ENCODE measurements at places on chromosomes 16 and 17. TPM values are rescaled to one million over a fixed set of nuclear protein-coding genes. Genes with fewer than 3 reads are reported as not detected.

GRCh38 chr17:76925441-76925891 lies 57.3 kb downstream of the MGAT5B start:
- peak; percentile 35 for DNase-seq

DNA sequence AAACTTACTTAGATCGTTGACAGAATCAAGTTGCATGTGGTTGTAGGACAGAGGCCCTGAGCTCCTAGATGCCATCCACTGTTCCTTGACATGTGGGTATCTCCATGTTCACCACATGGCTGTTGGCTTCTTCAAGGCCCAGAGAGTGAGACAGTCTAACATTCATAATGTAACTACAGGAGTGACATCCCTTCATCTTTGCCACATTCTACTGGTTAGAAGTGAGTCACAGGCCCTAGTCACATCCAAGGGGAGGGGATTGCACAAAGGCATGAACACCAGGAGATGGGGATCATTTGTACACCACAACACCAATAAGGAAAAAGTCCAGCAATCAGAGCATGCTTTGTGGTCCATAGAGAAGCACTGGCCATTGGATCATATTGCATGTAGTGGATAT lies 56.6 kb downstream of the WSCD1 start:
- no peak for DNase-seq

Gene CCL1
- not detected for total RNA-seq

DNA sequence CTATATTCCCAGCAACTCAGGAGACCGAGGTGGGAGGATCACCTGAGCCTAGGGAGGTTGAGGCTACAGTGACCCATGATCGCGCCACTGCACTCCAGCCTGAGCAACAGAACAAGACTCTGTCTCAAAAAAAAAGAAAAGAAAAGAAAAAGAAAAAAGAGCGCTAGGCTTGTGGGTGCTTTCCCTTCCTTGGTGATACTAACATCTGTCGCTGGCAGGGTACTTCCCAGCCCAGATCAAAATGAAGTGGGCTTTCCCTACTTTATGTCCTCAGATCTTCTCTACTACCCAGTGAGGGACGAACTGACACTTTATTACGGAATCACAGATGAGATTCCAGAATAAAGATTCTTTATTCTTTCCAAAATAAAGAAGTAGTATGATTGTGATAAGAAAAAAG lies 103.8 kb upstream of the NOL11 start:
- DNase-seq = no peak

Gene HAP1
- total RNA-seq = 0.26 TPM

GRCh38 chr16:84546669-84547545 lies 42.4 kb upstream of the MEAK7 start:
- no peak for DNase-seq

Gene KRT32
- not detected for total RNA-seq

Gene CX3CL1
- 38.6 TPM for total RNA-seq

Gene KCNJ2
- total RNA-seq = 6.7 TPM

Gene C17orf78
- not detected for total RNA-seq

Gene CACNA1H
- total RNA-seq = 5.0 TPM

GRCh38 chr16:14302399-14303181 lies 231.5 kb downstream of the MRTFB start:
- DNase-seq = no peak

DNA sequence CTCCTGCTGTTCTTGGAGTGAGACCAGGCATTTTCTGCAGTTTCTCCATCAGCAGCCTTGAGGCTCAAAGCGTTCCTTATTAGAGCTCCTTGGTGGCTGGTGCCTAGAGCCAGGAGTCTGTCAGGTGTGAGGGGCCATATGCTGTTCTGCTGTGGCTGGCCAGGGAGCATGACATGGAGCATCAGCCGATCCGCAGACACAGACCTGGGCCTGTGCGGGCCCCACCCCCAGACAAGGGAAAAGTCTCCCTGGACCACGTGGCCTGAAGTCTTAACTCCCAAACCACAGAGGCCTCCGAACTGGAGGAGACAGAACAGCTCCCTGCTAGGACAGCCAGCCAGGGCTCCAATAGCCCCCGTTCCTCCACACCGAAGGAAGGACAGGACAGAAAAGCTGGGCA lies 162.7 kb upstream of the CIBAR2 start:
- no peak for DNase-seq

- no peak for DNase-seq
These were observed 2.6 kb downstream of the BAIAP3 start for GRCh38 chr16:1335996-1336395.

Gene CMTM1
- 3.7 TPM for total RNA-seq

- no peak for DNase-seq
These were observed 443.0 kb upstream of the CCL2 start for GRCh38 chr17:33811984-33812577.

- DNase-seq = no peak
These were observed 2.0 kb downstream of the TMC5 start for GRCh38 chr16:19419698-19420075.

- DNase-seq = no peak
These were observed 23.6 kb downstream of the ADAD2 start for GRCh38 chr16:84214451-84215066.

Gene KLHDC4
- 45.0 TPM for total RNA-seq

GRCh38 chr17:34712481-34713195 lies 133.3 kb downstream of the TMEM132E start:
- no peak for DNase-seq

Gene RGS9
- total RNA-seq = 10.6 TPM

DNA sequence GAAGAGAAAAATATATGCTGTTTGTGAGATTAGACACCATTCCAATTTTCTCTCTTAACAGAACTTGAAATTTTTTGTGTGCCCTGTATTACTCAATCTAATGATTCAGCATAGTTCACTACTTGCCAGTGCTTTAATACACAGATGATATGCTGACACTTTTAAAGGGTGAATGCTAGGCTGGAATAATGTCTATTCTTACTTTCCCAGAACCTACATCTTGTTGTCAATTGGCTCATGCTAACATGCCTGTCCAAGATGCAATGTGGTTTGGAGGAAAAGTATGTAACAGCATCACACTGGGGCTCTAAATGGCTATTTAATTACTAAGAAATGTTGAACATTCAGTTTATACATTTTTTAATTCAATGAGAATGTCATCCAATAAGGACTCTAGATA lies 7.6 kb upstream of the MAP2K6 start:
- DNase-seq = no peak

DNA sequence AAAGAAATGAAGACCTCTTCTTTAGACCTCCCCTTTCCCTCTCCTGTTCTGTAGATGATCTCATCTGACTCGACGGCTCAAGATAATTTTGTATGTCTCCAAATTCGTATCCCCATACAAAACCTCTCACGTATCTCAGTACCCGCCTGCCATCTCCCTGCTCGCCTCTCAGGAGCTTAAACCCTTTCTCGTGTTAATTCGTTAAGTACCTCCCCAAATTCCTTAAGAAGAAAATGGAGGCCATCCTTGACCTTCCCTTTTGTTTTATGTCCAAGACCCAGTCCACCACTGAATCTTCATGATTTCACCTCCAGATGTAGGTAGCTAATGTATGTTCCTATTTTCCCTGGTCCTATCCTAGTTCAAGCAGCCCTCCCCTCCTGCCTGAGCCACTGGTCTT lies 41.6 kb downstream of the OR3A1 start:
- DNase-seq = no peak

DNA sequence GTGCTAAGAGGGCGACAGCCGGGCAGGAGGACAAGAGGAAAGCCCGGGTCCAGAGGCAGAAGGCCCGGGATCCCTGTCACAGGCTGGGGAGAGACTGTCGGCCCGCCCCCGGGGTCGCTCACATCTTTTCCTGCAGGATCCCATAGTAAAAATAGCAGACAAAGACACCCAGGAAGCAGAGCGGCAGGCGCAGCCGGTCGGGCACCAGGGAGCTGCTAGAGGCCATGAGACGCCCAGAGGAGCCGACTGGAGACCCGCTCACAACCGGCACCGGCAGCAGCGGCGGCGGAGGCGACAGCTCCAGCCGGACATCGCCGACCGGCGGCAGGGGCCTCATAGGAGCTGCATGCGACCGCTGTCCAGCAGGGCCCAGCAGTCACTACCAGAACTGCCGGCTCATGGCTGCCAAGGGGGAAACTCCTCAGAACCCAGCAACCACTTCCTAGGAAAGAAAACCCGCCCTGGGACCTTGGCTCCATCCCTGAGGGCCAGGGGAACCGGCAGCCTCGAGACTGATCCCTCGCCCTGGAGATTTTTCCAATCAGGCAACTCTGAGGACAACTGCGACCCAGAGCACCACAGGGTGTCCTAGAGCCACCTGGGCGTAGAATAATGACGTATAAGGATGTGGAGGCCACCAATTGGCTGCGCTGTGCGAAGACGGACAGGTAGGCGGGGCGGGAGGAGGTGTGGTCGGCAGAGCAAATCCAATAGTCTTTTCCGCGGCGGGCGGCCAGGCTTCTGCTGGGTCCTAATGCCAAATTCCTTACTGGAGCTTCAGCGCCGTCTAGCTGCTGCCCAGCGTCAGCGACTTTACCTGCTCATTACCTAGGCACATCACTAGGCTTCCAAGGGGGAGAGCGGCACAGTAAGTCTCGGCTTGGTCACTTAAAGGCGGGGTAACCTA lies at the start of gene SLC35B1:
SLC35B1 (minus strand) TSS at position 357 of the 907 bp plus-strand sequence; CDS start at position 226, 131 bp downstream.
- peak; percentile 100 for DNase-seq

DNA sequence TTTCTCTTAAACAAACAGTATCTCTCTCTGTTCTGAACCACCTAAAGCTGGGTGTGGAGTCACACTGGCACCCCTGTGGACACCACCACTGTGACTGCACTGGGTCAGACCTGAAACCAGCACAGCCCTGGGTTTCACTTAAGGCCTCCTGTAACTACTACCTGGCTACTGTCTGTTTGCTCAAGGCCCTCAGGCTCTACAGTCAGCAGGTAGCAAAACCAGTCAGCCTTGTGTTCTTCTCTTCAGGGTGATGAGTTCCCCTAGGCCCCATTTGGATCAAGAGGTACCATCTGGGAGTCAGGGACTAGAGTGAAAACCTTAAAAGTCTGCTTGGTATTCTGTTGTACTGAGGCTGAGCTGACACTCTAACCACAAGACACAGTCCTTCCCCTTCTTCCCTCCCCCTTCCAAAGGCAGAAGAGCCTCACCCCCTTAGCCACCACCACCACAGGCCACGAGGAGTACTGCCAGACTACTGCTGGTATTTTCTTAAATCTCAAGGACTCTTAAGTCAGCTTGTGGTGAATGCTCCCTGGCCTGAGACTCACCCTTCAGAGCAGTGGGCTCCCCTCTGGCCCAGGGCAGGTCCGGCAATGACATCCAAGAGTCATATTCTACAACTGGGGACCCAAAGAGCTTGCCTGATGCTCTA lies 153.2 kb upstream of the MON1B start:
- no peak for DNase-seq

- DNase-seq = no peak
These were observed 79.1 kb downstream of the RAB11FIP4 start for GRCh38 chr17:31470592-31470991.

GRCh38 chr16:75024594-75024993 lies 25.8 kb downstream of the ZNRF1 start:
- DNase-seq = no peak

- DNase-seq = no peak
These were observed 22.8 kb downstream of the TRPV2 start for GRCh38 chr17:16438173-16438556.

Measured in lung (tissue), 17 donors.